ENCODE measurements at places on chromosomes 4 and X.

GRCh38 chrX:103063191-103063845 is 653 bp downstream of the BEX1 start:
- no peak for DNase-seq

DNA sequence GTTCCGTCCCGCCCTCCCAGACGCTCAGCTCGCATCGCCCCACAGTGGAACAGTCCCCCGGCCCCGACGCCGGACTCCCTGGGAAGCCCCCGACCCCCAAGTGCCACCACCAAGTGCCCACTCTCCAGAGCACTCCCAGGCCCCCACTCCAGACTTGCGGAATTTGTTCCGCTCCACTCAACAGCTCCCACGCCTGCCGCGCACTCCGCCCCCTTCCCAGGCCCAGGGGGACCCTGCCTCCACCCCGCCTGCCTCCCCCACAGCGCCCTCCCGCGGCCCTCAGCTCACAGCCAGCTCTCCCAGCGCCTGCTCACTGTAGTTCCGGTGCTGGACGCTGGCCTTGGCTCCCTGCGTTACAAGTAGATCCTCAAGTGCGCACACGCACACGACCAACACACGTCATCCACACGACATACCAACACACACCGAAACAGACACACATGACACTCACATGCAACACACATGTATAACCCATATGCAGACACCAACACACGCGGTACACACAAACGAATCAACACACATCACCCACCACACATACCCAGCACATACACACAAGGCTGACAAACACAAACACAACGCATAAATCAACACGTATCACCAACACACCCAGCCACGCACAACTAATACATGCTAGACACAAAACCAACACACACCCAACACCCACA is 8.0 kb downstream of the MSX1 start:
- no peak for DNase-seq

- no peak for DNase-seq
Measured at GRCh38 chr4:77699731-77700210, 94.2 kb downstream of the CXCL13 start.

DNA sequence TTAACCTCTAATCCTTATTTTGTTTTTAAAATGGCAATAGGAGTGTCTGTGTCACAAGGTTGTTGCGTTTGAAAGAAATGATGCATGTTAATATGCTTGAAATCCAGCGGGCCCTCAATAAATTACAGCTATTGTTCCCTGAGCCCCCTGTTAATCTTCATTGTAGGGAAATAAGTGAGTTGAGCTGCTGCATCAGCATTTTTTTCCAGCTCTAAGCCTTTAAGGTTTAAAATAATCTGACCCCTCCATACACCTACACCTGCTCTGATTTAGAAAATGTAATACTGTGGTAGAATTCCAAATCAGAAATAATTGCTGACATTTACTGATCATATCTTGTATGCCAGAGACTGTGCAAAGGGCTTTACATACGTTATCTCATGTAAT is 2.6 kb upstream of the MSMO1 start:
- no peak for DNase-seq

GRCh38 chrX:73827406-73827805 is 264.4 kb downstream of the CHIC1 start:
- no peak for DNase-seq

GRCh38 chr4:153364061-153364460 is 19.6 kb downstream of the MND1 start:
- no peak for DNase-seq

DNA sequence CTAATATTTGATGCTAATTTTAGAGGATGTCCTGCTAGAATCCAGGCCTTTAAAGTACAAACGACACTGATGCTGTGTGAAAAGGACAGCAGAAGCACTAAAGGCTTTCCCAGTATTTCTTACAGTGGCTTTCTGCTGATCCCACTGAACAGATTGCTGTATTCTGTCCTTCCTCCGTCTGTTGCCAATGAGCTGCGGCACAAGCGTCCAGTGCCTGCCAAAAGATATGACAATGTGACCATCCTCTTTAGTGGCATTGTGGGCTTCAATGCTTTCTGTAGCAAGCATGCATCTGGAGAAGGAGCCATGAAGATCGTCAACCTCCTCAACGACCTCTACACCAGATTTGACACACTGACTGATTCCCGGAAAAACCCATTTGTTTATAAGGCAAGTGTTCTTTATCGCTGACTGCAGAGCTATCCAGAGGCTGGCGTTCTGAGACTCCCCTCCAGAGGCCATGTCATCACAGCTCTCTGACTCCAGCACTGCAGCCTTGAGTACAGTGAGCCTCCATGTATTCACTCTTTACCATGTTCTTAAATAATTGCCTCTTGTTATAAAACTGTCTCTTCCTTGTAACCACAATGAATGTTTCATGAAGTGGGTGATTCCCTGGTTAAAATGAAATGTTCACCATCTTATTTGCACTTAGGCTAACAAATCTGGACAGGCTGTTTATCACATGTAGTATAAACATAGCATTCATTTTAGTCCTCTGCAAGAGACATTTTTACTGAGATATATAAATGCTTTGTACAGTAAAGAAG is 43.6 kb downstream of the GUCY1B1 start:
- no peak for DNase-seq

DNA sequence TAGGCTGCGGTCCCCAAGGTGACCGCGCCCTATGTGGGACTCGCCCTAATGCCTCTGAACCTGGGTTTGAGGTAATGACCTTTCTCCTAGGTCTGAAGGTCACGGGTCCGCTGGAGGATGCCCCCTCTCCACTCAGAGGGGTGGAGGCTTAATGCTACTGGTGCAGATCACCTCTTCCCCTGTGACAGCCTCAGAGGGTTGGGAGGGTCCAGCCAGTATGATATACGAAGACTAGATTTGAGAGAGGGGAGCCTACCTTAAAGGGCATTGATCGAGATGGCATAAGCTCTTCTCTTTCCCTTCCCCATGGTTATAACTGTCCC is 1.0 kb downstream of the SLC25A5 start:
- no peak for DNase-seq

- no peak for DNase-seq
Measured at GRCh38 chr4:38621028-38621684, 42.8 kb upstream of the KLF3 start.

- DNase-seq = no peak
Measured at GRCh38 chr4:146108756-146109155, 66.8 kb upstream of the LSM6 start.

GRCh38 chrX:150037041-150037440 is 98.8 kb upstream of the EOLA2 start:
- no peak for DNase-seq

DNA sequence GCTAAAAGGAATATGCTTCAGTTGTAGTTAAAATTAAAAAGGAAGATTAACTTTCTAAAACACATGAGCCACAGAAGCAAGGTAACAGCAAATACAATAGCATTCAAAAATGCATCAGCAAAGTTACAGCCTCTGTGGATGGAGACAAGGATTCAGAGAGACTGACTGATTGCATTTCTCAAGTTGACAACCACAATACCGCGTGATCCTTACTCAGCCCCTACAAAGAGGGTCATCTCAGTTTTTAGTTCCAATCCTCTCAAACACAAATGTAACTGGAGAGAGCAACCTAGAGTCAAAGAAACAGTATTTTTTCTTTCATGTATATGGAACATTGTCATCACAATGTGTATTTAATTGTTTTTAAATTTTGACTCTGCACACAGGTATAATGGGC is 14.2 kb upstream of the C1QTNF7 start:
- DNase-seq = no peak

DNA sequence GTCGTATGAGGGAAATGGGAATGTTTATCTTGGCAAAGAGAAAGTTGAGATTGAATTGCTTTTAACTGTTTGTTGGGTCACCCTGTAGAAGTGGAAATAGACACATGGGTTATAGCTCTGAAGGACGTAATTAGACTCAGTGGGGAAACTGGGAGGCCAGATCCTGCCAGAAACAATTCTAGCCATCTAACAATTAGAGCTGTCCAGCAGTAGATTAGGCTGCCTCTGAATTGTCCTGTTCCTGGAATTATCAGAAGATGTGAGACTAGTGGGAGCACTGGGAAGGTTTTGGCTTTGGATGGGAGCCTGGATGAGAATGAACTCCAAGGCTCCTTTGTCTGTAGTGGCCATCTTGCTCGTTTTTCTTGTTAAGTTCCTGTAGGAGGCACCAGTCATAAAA is 61.9 kb upstream of the IGFBP7 start:
- DNase-seq = no peak

GRCh38 chr4:8165374-8165896 is 6.8 kb upstream of the ABLIM2 start:
- no peak for DNase-seq

DNA sequence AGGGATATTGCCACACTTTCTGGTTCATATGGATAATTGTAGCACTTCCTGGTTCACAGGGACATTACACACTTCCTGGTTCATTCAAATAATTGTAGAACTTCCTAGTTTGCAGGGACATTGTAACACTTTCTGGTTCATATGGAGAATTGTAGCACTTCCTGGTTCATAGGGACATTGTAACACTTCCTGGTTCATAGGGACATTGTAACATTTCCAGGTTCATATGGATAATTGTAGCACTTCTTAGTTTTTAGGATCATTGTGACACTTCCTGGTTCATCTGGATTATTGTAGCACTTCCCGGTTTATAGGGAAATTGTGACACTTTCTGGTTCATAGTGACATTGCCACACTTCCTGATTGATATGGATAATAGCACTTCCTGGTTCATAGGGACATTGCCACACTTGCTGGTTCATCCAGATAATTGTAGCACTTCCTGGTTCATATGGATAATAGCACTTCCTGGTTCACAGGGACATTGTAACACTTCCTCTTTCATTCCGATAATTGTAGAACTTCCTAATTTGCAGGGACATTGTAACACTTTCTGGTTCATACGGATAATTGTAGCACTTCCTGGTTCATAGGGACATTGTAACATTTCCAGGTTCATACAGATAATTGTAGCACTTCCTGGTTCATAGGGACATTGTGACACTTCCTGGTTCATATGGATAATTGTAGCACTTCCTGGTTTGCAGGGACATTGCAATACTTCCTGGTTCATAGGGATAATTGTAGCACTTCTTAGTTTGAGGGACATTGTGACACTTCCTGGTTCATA is 59.2 kb upstream of the CD99 start:
- no peak for DNase-seq

DNA sequence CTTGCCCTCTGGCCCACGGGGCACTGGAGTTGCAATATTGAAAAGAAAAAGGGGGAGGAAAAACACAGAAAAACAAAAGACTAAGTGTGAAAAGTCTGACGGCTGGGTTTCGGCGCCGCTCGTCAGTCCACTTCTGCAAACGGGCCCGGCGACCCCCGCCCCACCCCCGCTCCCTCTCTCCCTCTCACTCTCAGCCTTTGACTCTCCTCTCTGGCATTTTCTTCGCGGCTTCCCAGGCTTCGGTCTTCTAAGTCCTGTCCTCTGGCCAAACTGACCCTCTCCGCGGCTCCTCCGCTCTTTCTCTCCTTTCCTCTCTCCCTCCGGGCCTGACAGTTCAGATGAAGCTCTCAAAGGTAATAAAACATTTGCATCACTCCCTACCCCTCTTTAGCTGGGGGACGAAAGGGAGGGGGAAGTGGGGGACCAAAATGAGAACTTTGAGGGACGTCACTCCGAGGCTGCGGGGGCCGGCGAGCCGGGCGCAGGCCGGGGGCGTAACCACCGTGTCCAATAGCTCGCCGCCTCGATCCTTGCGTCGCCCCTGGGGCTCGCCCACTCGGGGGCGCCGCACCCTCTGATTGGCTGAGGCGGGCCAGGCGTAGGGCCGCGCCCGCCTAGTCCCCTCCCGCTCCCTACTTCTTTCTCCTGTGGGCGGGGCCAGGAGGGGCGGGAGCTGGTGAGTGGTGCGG is at the start of gene NKX6-1:
Gene NKX6-1 (minus strand): TSS at position 358 of the 689 bp plus-strand sequence. CDS start 1,064 bp downstream, outside the sequence.
- no peak for DNase-seq

DNA sequence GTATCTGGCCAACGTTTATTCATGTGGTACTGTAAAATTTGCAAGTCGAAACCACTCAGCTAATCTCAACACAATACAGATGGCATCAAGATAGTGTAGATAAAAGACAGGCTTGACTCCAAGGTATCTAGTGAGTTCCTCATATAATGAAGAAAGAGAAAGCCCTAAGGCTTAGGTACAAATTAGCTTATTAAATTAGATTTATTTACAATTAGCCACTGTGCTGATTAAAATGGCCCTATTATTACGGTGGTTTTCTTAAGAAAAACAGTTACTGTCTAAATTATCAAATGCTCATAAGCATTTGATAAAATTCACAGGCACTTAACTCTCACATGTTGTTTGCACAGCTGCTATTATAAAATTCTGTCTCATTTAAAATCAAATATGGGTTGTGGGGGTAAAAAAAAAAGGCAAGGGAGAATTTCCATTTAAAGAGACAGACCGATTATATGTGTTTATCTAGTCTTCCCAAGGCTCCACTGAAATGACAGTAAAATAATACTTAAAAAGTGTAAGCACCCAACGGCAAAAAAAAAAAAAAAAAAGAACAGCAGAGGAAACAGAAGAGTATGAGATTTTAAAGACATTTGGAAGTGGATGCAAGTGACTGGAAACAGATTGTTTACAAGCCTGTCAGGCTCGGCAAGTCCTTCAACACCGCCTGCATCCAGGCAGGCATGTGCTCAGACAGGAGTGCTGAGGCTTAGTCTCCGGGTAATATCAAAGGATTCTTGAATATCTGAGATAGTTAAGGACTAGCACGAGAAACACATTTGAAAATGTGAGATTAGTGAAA is 55.1 kb downstream of the FAM13A start:
- no peak for DNase-seq

DNA sequence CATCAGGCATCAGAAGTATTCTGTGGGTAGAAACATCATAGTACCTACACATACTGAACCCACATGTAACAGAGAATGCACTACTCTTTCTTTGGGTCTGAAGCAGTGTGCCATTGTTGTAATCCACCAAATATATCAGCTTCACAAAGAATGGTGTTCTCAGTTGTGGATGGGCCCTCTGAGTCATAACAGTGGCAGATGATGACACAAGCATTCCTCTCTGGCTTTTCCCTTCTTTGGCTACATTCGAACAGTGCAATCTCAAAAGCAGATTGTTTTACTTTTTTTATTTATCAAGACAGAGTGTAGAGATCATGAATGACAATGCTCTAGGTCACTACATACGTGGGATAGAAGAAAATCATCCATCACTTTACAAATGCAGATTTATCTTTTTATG is 247.2 kb upstream of the EPHA5 start:
- DNase-seq = no peak

- DNase-seq = no peak
Measured at GRCh38 chr4:132818091-132818490, 331.0 kb upstream of the PCDH10 start.

DNA sequence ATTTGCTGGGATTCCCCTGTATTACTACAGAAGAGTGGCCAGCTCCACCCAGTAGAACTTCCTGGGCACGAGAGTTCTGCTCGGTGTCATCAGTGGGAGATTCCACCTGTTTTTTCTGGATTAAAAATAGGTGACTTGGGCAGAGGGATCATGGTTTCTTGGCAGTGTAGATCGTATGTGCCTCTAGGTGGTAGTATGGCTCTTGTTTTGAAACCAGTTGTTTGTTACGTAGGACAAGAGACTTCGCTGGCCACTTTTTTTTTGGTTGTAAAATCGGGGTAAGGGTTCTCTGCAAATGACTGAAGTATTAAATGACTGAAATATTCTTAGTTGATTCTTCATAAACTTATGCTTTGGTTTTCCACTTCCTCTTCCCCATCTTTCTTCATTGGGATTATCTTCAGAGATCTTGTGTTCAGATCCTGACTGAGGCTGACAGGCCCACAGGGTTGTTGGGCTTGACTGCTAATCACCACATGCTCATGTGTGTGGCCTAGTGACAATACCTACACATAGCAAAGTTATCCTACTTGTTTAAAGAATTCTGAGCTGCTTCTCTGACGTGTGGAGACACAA is 43.8 kb upstream of the WDR1 start:
- DNase-seq = no peak

Data from GM12891 (cell line).